Activated CD4-positive, alpha-beta T cell treated with anti-CD3 and anti-CD28 coated beads, Interleukin-2, amount 50 U/mL, for 16 hours (primary cell): ENCODE measurements at places on chromosomes 16 and 17.

- DNase-seq: no peak
Observed at GRCh38 chr16:15780805-15781204, 76.0 kb downstream of the MYH11 start.

DNA sequence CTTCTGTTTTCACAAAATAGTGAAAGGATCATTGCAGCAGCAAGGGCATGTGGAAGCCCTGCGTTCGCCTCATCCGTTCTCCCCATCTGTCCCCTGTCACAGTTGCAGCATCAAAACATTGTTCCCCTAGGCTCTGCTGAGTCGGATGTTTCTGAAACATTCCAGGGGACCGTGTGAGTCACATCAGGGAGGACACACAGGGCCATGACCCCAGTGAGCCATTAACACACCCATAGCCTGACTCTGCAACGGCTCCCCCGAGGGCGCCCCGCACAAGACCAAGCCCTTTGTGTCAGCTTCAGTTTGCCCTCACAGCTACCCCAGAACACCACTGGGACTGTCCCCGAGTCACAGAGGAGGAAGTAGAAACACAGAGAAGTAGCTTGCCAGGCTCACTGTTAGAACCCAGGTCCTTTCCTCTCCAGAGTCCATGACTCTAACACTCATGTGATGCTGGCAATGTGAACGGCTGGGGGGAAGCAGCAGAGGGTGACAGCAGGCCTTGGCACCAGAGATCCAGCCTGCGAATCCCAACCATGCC is 63.3 kb upstream of the HSBP1 start:
- no peak for DNase-seq

DNA sequence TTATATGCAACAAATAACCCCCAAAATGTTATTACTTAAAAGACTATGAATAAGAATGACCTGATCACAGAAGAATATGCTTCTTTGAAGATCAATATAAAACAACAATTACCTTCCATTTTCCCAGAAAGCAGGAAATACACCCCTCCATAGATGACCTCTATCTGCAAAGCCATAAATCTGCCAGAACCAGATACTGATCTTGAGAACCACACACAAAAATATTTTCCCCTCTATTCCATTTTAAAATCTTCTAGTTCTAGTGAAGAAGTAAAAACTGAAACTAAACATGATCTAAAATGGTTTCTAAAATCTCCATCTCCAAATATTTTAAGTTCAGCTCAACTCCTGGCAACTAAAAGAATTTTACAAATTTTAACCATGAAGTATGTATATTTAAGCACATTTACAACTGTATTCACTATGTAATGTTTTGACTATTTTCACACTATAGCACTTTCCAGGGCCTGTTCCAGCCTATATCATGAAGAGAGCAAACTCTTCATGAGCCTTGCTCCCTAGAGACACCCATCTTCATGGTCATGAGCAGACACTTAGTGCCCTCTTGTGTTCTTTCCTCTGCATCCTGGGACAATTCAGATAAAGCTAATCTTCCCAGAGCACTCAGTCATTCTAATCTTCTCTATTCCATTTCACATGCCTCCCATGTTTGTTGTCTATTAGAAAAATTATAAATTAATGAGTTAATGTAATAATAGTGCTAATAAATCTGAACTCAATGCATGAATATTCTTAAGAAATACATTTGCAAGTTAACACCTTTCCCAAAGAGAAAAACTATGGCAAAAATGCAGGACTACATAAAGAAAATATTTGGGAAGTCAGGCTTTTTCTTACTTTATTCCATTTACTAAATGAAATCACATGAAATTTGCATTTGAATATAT is 87.0 kb downstream of the HELZ start:
- no peak for DNase-seq

DNA sequence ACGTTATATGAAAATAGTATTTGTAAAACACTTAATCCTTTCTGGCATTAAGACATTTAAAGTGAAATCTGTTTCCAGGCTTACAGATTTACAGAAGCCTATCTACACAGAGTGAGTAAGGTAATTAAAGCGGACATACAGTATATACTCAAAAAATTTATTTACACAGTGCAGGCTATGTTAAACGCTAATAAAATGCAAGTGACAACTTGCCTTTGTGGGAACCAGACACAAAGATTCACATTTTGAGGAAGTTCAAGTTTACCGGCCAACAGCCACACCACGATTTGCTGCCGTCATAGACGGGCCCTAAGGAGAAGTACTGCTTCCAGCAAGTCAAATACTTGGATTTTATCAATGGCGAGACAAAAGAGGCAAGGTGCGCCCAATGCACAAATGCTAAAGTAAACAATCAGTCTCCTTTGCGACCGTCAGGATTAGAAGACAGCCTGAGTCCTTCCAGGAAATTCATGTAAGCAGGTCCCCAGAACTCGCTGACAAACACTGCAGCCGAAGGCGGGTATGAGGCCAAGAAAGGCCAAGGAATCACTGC is 801 bp downstream of the VPS35 start:
- DNase-seq: no peak

GRCh38 chr16:84829168-84829965 is 9.6 kb downstream of the CRISPLD2 start:
- DNase-seq: no peak

- DNase-seq: no peak
Observed at GRCh38 chr16:56337131-56337857, 88.1 kb downstream of the AMFR start.

DNA sequence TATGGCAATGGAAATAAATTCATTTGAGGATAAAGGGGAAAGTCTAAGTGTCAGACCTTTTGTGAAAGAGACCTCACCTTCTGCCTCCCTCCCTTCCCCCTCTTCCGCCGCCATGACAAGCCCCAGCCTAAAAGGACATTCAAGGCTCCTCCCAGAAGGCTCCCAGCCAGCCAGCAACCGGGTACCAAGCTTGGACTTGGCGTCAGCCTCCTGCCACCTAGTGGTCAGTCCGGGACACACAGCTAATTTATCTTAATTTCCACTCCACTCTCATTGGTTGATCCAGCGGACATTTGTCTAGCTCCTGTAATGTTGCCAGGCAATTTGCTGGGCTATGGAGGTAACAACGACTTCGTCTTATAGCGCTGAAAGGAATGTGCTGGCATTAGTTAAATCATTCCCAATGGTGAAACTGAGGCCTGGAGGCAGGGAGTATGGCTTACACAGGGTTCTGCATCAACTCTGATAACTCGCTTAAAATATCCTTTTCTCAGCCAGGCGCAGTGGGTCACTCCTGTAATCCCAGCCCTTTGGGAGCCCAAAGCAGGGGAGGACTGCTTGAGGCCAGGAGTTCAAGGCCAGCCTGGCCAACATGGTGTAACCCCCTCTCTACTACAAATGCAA is 19.3 kb upstream of the CLEC3A start:
- DNase-seq: peak; percentile 88

GRCh38 chr16:31025339-31025738 is 8.0 kb upstream of the STX4 start:
- no peak for DNase-seq

GRCh38 chr17:82983510-82984248 is 95.7 kb upstream of the METRNL start:
- DNase-seq: no peak

DNA sequence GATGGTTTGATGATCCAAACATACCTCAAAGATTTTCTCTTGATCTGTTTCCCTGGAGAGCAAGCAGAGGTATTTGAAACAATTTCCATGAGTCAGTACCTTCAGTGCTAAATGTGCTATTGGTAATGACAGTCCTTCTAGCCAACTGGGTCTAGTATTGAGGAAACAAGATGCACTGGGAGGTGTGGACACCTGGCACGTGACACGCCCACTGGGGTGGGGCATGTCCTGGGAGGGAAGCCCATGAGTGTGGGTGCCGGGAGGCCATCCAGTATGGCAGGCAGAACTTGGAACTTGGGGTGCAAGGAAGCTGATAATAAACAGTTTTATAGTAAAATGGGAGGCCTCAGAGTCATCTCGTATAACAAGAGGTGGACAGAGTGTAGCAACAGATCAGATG is 17.9 kb upstream of the AKAP1 start:
- DNase-seq: no peak

- no peak for DNase-seq
Observed at GRCh38 chr17:63041722-63042121, 75.7 kb downstream of the TANC2 start.
